Stimulated activated CD8-positive, alpha-beta memory T cell treated with anti-CD3 and anti-CD28 coated beads, Interleukin-15, amount 100 ng/mL, for 4 hours (primary cell): ENCODE measurements at places on chromosomes 16 and 17.

GRCh38 chr17:17385491-17385890, 82.3 kb downstream of the NT5M start:
- no peak for DNase-seq

- no peak for DNase-seq
Observed at GRCh38 chr17:63491413-63491812, 14.6 kb downstream of the ACE start.

- DNase-seq, result no peak
Observed at GRCh38 chr16:28975158-28975599, 601 bp downstream of the SPNS1 start.

- DNase-seq, result no peak
Observed at GRCh38 chr17:41667280-41668041, 21.2 kb upstream of the EIF1 start.

- DNase-seq, result no peak
Observed at GRCh38 chr17:35073183-35073790, 9.8 kb upstream of the RFFL start.

- DNase-seq, result no peak
Observed at GRCh38 chr17:59311051-59311468, 20.4 kb upstream of the YPEL2 start.

- DNase-seq, result no peak
Observed at GRCh38 chr17:81928544-81929252, 1.2 kb upstream of the MAFG start.

DNA sequence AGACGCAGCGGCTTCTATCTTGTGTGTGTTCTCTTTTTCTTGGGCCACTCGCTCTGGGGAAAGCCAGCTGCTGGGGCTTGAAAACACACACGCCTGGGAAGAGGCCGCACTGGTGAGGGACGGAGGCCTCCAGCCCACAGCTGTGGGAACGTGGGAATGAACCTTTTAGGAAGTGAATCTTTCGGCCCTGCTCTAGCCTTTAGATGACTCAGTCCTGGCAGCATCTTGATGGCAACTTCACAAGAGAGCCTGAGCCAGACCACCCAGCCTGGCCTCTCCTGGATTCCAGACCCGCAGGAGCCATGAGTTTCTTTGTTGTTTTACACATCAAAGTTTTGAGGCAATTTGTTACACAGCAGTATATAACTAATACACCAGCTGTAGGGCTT, 2.2 kb upstream of the PDPK1 start:
- no peak for DNase-seq

- no peak for DNase-seq
Observed at GRCh38 chr16:4273858-4274311, 1.1 kb upstream of the TFAP4 start.

DNA sequence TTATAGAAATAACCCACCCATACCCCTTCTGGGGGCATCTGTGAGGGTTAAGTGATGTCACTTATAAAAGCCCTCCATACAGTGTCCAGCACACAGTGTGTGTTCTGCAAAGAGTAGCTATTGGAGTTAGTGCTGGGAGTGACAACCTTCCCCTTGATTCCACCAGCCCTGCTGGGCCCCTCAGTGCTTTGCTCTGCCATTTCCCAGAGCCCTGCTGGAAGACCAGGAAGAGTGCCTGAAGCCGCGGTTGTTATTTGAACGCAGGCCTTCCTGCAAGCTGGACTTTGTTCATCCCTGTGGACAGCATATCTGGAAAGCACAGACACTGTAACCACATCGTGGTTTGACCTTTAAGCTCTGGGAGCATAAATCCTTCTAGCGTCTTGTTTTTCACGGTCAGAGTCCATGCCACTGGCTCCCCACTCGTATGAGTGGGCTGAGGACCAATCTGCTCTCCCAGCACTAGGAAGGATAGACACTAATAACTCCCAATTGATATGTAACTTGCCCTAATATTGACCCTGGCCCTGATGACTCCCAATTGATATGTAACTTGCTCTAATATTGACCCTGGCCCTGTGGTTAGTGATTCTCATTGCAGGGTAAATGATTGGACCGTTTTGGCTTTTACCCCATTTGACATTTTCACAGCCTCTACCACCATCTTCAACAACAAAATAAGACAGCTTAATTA, 297.1 kb upstream of the MAF start:
- DNase-seq, result no peak

DNA sequence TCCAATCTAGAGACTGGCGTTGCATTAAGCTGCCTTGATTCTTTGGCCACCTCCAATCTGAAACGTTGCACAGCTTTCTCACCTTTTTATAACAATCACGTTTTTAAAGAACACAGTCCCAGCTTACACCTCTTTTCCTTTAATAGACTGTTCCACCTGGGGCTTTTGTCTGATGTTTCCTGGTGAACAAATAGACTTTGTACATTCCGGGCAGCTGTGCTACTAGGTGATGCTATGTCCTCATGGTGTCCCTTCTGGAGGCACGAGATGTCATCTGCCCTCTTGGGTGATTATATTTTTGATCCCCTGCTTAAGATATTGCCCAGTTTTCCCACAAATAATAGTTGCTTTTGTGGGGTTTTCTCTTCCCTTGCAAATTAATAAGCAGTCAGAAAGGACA, 225.5 kb downstream of the SOX9 start:
- no peak for DNase-seq

GRCh38 chr17:78355701-78356100, 4.2 kb downstream of the SOCS3 start:
- no peak for DNase-seq

DNA sequence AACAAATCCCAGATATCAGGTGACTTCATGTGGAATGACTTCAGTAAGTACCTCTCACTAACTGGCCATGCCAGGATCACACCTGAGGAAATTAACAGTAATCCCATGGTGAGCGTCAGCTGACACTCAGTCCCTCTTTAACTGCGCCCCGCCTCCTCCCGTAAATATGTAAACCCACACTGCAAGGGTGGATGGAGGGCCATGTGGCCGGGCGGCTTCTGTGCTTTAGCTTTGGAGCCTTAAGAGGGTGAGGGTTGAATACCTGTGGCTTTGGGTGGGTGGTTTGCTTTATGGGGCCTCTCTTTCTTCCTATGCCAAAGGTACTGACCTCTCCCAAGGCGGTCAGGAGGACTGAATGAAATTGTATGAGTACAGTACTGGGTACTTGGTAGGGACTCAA, 141.7 kb downstream of the MRM1 start:
- no peak for DNase-seq
